ENCODE measurements at places on chromosomes 4 and X.

- no peak for DNase-seq
These were observed 37.4 kb upstream of the NDST3 start for GRCh38 chr4:117996891-117997290.

DNA sequence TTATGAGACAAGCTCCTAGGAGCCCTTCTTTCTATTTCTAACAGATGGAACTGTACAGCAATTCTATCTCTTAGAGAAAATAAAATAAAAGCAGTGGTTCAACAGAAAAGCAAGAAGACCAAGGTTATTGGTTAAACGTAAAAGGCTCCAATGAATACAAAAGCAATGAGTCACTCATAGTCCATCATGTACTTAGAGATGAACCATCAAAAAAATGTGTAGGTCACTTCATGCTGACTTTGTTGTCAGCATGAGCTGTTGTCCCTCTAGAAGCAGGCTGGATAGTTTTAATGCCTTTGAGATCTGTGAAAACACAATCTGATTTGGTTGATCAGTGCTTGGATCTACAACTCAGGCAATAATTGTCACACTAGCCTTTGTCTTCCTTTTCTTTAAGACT, 378.6 kb upstream of the ANXA10 start:
- DNase-seq = no peak

- DNase-seq = no peak
These were observed 325.5 kb upstream of the F9 start for GRCh38 chrX:139204898-139205667.

DNA sequence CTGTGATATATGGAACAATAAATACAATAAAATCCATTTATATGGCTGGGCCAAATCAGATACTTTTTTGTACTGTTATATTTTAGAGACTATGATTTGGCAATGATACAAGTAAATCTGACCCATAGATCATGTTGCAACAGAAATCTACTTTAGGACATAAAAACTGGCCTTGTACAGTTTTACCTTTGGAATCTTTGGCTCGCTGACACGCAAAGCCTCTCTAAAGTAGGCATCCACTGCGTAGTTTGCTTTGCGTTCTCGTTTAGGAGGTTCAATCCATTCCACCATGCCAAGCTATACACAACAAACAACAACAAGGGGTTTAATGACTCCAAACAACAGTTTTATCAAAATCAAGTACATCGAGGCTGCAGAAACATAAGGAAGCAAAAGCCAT, 42.4 kb downstream of the SMARCA1 start:
- no peak for DNase-seq

DNA sequence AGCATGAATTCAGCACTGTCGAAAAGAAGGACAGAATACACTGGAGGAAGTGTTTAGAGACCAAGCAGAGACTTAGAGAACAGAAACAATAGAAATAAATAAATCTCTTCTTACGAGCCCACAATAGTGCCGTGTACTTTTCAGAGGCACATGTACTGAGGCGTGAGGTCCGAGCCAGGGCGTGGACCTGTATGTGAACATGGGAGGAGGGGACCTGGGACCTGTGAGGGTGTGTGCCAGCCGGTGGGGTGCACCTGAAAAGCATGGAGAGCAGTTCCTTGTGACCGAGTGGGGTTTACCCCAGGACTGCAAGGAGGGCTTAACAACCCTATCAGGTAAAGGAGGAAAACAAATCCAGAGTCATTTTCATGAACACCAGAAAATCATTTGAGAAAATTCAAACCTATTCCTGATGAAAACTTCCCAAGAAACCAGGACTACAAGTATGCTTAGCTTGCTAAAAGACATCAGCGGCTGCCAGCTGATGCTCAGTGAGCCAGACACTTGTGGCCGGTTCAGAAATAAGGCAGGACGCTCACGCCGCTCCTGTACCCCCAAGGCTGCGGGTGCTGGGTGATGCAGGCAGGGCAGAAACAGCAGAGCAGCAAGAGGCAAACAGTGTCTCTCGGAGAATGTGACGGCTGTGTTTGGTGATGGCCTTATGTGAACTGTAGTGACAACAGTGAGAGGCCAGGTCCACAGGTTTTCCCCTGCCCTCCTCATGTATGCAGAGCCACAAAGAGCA, 37.1 kb downstream of the NELFA start:
- DNase-seq = no peak

DNA sequence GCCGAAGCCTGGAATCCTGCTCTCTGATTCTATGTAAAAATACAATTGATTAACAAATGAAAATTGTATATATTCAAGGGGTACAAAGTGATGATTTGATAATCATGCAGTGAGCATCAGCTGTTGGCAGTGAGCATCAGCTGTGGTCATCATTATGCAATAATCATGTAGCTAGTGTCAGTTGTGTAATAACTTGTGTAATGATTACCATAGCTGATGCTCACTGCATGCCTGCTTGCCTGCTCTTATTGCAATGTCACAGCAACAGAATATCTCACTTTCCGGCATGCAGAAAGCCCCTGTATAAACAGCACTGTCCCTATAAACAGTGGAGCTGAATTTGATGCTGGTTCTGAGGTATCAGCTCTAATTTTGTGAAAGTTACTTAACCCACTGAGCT, 46.8 kb downstream of the SULT1B1 start:
- DNase-seq = no peak

DNA sequence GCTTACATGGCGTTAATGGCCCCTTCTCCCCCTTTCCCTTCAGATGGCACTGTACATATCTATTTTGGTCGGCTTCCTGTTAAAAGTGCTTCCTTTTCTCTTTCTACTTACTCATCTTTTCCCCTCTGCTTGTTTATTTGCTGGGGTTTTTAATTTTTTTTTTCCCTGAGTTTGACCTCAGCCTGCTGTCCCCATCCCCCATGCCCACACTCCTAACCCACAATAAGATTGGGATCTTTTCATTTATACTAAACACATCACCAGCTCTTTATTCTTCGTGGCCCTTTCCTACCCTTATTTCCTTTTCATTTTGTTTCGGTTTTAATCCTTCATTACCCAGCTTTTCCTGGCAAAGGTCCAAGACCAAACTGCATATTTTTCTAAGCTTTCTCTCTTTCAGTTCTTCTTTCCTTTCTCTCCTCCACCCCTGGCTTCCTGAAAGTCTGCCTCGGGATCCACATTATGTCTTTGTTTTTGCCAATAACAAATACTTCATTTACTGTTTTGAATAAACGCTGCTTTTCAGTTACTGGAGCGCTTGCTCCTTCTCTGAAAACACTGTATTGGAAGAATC, 152.0 kb upstream of the USP9X start:
- DNase-seq = peak; percentile 12

DNA sequence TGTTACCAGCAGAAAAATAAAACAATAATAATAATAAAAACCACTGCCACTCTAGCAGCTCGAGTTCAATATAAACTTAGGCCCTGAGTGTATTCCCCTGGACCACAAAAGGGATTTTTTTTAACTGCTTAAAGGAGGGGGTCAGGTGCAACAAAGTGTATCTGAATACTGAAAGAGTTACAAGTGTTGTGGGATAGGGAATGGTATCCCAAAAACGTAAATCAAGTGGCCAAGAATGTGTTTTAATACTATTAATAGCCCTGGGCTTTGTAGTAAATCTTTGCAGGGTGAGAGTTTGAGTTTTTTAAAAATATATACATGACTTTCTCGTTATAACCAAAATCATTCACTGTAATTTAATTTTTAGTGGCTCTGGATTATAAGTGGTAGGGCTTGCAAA, 860.1 kb upstream of the INTU start:
- no peak for DNase-seq

Measured in GM20000 (cell line).